ENCODE measurements at places on chromosomes 4 and X.

- no peak for DNase-seq
Measured at GRCh38 chrX:12526306-12526705, 264.9 kb upstream of the PRPS2 start.

DNA sequence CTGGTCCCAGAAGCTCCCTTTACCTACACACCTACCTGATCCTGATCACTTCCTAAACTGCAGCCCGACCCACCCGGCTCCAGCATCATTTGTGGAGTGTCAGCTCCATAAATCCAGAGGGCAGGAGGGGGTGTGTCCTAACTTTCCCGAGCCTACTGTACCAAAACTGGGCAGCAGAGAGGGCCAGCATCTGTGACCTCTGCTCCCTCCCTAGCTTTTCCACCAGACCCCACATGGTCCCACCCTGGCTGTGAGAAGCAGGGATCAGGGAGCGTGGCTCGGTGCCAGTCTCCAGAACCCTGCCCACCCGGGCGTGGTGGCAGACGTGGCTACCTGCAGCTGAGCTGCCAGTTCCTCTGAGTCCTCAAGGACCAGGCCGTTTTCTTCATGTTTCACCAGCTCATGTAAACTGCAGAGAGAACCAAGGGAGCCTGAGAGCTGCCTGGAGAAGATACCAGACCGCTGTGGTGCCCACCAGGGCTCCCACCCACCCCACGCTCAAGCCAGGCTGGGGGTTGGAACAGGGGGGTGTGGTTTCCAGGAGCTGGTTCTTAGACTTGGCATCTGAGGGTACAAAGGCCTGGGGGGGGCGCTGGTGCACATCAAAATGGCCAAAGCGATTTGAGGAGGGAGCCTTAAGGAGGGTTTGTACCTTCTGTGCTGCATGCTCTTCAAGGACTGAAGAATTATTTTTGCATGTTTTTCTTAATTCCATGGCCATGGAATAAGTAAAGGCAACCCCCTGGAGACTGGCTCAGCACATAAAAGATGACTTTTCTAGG lies 76.7 kb upstream of the DRD5 start:
- DNase-seq: no peak

GRCh38 chr4:113872426-113873260 lies 106.8 kb downstream of the ARSJ start:
- no peak for DNase-seq

DNA sequence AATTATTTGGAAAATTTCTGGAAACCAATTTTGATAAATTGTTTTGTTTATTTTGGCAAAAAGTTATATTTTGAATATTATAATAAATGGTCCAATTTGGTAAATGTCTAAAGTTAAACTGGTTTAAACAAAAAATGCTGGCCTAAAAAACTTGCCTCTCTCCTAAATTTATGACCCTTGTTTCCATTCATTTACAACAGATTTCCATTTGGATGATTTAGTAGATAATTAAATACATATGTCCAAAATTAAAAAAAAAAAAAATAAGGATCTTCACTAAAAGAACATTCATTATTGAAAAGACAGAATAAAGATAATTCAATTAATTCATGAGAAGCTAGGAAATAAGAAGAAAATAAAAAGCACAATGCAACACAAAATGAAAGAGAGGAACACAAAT lies 449.5 kb downstream of the SPRY1 start:
- DNase-seq: no peak

GRCh38 chrX:144592036-144592435 lies 655.3 kb upstream of the SPANXN1 start:
- DNase-seq: no peak

DNA sequence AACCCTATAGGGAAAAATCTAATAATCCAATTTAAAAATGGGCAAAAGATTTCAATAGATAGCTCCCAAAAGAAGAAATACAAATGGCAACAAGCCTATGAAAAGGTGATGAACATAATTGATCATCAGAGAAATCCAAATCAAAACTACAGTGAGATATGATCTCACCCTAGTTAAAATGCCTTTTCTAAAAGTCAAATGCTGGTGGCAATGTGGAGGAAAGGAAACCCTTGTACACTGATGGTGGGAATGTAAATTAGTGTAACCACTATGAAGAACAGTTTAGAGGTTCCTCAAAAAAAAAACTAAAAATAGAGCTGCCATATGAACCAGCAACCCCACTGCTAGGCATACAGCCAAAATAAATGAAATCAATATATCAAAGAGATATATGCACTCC lies 44.5 kb downstream of the STPG2 start:
- DNase-seq: no peak

GRCh38 chr4:172858731-172859230 lies 309.8 kb upstream of the GALNT7 start:
- DNase-seq: no peak

DNA sequence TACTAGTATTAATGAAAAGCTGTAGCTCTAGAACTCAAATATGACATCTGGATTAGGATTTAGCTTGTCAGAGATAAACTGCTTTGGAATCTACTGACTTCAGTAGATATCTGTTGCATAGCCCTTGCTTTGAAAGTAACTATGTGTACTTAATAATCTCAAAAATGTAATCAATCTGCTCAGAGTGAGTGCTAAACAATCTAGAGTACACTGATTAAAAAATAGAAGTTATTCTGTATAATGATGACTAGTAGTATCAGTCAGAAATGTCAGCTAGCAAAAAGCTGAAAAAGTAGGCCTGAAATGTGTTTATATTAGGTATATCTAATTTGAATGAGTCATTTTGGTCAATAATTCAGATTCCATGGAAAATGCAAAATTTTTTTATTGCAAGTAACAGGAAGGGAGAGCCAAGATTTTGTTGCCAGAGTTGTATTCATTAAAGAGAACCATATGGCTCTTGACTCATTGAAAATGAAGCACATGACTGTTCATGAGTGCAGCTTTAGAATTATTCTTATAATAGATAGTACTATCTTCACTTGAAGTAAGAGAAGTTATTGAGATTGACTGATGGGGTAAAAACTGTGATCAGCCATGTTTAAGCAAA lies 20.0 kb downstream of the CLCN3 start:
- DNase-seq: no peak

- DNase-seq: no peak
Measured at GRCh38 chr4:55742655-55743202, 76.9 kb upstream of the EXOC1L start.

DNA sequence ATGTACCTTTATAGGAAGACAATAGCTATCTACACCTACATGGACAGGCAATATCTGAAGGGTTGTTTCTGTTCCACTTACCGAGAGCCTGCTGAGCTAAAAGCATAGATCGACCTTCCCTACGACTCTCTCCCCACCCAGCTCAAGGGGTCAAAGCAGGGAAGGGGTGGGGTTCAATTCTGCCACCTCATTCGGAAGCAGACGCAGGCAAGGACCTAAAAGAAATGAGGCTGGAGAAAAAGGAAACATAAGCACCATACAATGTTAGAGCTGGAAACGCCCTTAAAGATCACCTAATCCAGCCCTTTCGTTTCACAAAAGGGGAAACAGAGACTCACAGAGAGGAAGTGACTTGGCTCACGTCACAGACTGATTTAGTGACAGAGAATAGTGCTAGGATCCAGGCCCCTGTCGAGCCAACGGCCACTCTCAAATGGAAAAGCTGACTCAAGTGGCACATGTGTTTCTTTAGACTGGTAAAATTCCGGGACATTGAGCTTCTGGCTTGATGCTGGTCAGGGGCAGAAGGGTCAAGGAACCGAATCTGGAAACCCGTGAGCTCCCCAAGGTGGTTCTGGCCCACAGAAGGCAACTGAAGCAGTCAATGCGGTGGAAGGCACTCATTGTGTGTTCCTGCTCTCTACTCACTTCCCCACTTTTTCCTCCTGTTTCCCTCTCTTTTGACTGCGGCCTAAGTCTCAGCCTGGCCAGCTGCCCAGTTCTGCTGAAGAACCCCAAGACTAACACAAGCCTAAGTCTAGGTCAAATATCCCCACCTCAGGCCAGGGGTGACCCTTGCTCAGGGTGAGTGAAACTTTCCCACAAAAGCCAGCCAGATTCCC lies 7.5 kb downstream of the SEPTIN6 start:
- DNase-seq: no peak

- DNase-seq: no peak
Measured at GRCh38 chrX:25012433-25012735, 3.4 kb downstream of the ARX start.

- DNase-seq: no peak
Measured at GRCh38 chr4:32929796-32930699, 2209.9 kb downstream of the PCDH7 start.

DNA sequence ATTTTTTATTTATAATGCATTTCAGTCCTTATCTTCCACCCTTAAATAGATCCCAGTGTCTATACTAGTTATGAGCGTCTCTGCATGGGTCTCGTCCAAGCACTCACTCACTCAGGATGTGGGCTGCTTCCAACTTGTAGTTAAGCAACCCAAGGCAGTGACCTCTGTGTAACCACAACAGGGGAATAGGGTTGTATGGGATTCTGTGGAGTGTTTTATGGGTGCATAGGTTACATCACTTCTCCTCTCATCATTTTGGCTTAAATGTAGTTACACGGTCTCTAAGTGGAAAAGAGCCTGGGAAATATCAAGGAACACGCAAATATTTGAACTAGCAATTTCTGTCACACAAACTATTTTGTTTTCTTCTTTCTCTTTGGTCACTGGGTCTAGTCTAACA lies 931.0 kb downstream of the STIM2 start:
- DNase-seq: no peak

GRCh38 chr4:124206779-124207605 lies 505.5 kb downstream of the ANKRD50 start:
- DNase-seq: no peak

- no peak for DNase-seq
Measured at GRCh38 chr4:24559889-24560288, 24.5 kb downstream of the DHX15 start.

Measured in GM18507 (cell line).